ENCODE measurements at places on chromosomes 7 and 10.

DNA sequence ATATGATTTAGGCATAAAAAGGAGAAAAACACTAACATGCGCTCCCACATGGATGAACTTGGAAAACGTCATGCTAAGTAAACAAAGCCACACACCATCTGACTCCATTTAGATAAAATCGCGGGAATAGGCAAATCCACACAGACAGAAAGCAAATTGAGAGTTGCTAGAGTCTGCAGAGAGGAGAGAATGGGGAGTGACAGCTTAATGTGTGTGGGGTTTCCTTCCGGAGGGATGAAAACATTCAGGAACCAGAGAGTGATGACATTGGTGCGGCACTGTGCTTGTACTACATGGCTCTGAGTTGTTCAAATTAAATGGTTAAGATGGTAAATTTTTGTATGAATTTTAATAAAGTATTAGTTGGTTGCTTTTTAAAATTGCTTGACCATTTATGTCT lies 482.9 kb upstream of the AKR1E2 start:
- DNase-seq = no peak

DNA sequence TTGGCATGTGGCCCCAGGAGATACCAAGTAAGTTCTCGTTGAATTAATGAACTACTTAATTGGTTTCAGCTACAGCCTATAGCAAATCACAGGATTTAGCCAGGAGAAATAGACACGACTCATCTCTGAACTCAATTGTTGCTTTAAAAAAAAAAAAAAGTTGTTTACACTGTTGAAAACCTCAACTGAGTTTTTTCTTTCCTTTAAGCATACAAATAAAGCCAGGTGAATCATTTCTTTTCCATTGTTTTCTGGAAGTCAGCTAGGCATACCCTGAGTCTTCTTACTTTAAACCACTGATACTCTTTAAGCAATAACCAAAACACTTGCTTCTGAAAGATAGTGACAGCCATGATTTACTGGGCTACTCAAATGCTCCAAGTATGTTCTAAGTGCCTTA lies 755 bp downstream of the FRMPD2 start:
- no peak for DNase-seq

GRCh38 chr10:69387500-69387899 lies 29.2 kb downstream of the TACR2 start:
- no peak for DNase-seq

GRCh38 chr7:73738220-73738611 lies 386 bp downstream of the ABHD11 start:
- peak; percentile 72 for DNase-seq

- no peak for DNase-seq
These were observed 55.4 kb upstream of the INHBA start for GRCh38 chr7:41758321-41758720.

- DNase-seq = peak; percentile 49
These were observed 767 bp downstream of the KRIT1 start for GRCh38 chr7:92244808-92245486.

DNA sequence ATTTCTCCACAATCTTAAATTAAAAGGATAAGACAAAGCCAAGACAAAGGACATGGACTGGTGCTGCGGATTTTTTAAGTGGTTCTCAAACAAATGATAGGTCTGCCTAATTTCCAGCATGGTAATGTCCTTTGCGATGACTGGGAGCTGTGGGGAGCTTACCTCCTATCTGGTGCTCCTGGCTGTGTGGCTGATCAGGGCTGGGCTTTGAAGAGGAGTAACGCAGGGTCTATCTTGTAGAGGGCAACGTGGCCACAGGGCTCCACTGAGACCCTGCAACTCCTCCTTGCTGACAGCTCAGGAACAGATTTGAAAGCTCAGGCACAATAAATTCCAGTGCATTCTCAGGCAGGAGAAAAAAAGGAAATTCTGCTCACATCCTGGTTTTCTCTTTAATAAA lies 103.1 kb upstream of the SFMBT2 start:
- DNase-seq = no peak

DNA sequence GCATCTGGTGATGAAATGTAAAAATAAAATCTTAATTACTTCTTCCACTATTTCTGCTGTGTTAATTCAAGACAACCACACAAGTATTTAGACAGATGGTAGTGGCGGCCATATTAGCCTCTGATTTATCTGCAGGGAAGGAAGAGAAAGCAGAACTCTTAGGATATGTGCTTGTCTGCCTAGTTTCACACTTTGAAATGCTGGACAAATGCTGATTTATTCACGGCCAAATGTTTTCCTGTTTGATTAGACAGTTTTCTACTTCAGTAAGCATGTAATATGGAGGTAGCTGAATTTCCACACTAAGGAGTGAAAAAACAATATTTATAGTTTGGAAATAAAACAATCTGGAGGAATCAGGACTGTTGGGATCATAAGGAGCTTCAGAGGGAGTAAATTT lies 158.1 kb downstream of the AGMO start:
- DNase-seq = no peak

DNA sequence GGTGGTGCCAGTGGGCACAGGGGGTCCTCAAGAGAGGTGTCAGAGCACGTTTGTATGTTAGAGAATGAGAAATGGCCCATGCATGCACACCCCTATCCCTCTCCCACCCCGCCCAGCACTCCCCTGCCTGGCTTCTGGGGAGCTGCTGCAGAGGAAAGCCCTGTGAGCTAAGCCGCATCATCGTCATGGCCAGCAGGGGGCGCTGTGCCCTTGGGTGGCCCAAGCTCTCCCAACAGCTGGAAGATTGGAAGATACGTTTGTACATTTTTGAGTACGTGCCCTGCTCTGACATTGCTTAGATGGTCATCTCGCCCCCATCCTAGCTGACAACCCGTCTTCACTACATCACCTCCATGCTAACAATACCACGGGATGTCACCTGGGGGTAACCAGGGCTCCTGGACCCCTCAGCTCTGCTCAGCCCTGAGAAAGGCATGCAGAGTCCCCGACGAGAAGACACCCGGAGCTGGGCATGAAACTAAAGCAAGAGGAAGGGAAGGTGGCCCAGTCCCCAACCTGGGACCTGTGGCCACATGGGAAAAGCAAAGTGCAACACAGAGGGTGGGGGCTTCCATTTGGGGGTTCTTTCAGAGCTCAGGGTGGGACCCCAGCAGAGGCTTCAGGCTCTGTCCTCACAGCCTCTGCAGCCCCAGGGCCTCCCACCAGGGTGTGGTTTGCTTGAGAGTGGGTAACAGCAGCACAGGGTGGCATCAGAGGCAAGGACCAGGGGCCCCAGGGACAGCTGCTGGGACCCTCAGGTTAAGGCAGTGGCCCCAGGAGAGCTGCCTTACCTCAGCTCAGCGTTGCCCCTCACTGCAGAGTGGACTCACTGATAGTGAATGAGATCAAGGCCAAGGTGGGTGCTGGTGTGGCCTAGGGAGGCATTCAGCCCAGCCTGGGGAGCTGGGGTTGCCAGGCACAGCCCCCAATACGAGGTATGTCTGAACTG lies 136.6 kb downstream of the PTPN20 start:
- DNase-seq = peak; percentile 87

DNA sequence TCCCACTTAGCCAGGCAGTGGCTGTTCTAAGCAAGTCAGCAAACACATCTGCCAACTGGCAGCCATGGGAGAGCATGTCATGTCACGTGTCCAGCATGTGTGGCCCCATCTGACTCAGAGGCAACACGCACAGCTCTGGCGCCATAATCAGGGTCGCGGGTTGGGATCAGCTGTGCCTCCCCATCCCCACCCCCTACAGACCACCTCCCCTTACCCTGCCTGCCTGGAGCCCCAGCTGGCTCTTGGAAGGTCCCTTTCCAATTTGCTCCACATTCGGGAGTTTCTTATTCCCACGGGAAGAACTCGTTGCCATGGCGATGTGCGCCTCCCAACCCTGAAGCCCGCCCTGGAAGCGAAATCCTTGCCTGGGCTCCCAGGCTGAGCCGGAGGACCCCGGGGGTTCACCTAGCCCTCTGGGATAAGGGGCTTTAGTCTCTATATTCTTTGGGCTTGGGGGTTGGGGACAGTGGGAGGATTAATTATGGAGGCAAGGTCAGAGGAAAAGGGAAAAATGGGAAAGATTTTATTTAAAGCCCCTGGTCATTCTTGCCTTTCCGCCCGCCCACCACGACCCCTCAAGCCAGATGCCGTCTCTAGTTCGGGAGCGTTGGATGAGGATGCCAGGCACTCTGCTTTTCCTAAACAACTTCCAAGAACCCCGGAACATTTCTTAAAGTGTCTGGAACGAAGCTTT lies 283.7 kb downstream of the ZEB1 start:
- peak; percentile 27 for DNase-seq

GRCh38 chr10:75379212-75379724 lies 22.3 kb downstream of the ZNF503 start:
- no peak for DNase-seq

GRCh38 chr7:11648980-11649379 lies 183.0 kb downstream of the THSD7A start:
- DNase-seq = no peak

- no peak for DNase-seq
These were observed 105.5 kb downstream of the CUX1 start for GRCh38 chr7:101922631-101923601.

DNA sequence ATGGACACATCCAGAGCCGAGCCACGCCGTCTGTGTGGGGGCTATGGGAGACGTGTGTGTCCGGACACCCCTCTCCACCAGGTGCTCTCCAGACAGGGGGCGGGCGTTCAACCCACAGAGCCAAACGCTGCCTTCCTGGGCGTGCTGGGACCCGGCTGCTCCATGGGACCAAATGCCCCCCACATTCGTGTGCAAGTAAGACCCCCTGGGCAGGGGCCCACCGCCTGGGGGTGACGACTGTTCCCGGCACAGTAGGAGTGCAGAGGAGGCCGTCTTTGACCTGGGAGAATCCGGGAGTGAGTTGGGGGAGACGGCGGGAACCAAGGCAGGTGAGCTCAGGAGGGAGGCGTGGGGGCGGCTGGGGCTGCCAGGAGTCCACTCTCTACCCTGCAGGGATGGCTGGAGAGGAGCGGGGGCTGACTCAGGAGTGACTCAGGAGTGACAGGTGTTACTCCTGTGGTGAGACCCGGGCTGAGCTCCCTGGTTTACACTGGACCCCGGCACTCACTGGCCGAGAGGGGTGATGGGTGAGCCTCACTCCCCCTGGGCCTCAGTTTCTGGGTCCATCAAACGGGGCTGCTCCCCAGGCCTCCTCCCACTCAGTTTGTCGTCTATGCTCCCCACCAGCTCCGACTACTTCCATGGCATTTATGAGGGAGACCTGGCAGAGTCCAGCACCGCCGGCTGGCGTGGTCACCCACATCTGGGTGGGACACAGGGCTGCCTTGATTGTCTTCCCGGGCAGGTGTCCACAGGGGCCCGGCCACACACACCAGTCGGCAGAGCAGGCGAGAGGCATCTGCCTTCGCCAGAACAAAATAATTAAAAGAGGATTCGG lies 95.0 kb downstream of the MICALL2 start:
- no peak for DNase-seq

DNA sequence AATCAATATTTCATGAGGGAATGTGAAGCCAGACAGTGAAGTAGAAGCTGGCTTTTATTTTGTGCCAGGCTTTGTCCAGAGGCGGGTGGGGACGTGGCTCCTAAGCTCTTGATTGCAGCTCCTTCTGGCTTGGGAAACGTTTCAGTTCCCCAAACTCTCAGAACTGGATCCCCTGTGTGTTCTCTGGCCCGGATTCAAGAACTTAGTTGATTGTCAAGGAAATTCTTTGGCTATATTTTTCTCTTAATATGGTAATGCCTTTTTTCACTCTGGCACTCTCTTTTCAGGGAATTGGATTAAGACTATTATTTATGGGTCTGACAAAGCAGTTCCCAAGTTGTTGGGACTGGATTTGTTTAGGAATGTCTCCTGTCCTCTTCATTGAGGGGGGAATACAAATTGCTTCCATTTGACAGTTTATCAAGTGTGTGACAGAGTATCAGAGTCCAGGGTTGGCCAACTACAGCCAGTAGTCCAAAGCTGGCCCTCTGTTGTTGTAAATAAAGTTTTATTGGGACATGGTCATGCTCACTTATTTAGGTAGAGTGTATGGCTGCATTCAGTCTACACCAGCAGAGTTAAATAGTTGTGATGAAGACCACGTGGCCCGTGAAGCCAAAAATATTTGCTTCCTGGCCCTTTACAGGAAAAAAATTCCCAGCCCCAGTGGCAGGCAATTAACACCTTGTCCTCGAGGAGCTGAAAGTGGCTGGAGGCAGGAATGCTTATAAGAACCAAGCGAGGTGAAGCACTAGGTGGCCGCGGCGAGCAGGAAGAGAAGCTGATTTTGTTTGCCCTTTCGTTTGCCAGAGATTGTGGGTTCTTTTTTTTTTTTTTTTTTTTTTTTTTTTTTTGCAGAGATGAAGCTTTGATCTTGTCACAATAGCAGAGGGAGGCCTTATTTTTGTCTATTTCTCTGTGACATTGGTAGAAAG lies 34.3 kb downstream of the HTRA1 start:
- peak; percentile 11 for DNase-seq

GRCh38 chr7:134367956-134368749 lies 51.4 kb upstream of the SLC35B4 start:
- DNase-seq = no peak

GRCh38 chr10:34523017-34523767 lies 291.9 kb downstream of the PARD3 start:
- DNase-seq = no peak

DNA sequence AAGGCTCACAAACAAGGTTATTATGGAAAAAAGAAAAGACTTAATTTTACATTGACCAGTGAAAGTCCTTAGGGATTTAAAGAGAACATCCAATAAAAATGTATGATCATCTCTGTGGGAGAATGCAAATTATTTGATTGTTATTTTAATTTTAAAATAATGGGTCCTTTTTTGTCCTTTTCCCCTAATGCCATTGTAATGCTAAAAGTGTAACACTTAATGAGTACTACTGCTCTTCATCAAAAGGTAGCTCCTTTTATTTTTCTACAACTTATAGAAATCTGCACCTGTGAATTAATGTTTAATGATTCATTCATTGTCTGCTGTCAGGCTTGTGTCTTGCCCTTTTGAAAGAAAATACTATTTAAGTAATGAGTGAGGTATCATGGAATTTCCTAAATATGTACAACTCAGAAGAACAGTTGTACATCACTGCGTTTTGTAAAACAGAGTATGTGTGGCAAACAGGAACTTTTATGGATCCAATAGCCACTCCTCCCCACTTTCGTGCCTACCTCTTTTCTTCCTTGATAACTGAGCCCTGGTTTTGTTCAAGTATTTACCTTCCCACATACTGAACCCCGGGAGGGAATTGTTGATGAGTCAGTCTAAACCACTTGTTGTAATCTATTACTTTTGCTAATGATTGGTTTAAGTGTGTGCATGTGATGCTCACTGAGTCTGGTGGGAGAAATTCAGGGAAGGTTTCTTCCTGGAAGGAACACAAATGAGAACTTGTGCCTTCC lies 19.9 kb upstream of the TRUB1 start:
- DNase-seq = no peak

GRCh38 chr7:99201027-99201426 lies 6.9 kb downstream of the KPNA7 start:
- DNase-seq = no peak

DNA sequence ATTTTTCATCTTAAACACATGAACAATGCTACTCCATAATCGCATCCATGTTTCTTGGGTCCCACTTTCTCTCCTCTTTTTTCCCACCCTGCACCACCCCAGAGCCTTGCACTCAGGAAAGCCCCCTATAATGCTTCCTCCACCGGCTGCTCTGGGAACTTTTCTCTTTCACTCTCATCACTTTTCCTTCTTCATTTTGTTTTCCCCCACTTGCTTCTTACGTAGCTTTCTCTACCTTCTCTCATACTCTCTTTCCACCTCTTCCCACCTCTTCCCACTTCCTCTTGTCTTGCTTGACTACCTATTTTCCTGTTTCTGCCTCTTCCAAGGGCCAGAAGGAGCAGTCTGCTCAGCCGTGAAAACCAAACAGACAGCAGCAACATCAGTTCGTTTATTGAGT lies 229.5 kb upstream of the RHOBTB1 start:
- no peak for DNase-seq

GRCh38 chr7:74031403-74032190 lies 3.6 kb downstream of the ELN start:
- DNase-seq = no peak

GRCh38 chr10:69506834-69507713 lies 55.8 kb downstream of the TSPAN15 start:
- no peak for DNase-seq
